ENCODE measurements at places on chromosomes 5 and 9. TPM values are rescaled to one million over a fixed set of nuclear protein-coding genes. Genes with fewer than 3 reads are reported as not detected.

DNA sequence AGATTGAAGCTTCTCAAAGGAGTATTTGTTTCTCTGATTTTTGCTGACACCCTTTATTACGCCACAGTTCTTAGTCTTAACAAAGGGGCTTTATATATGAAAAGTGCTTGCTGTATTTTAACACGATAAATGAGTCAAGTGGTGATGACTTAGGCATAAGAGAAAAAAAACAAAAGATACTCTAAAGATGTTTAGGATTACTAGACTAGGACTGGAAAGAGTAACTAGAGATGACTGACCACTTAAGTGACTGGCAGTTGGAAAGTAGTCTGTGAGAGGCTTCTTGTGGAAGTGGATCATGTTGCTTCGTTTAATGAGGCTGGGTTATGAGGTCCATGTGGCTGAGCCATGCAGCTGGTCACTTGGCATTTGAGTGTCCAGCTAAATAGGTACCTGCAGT lies 69.4 kb upstream of the ACTBL2 start:
- DNase-seq: no peak

DNA sequence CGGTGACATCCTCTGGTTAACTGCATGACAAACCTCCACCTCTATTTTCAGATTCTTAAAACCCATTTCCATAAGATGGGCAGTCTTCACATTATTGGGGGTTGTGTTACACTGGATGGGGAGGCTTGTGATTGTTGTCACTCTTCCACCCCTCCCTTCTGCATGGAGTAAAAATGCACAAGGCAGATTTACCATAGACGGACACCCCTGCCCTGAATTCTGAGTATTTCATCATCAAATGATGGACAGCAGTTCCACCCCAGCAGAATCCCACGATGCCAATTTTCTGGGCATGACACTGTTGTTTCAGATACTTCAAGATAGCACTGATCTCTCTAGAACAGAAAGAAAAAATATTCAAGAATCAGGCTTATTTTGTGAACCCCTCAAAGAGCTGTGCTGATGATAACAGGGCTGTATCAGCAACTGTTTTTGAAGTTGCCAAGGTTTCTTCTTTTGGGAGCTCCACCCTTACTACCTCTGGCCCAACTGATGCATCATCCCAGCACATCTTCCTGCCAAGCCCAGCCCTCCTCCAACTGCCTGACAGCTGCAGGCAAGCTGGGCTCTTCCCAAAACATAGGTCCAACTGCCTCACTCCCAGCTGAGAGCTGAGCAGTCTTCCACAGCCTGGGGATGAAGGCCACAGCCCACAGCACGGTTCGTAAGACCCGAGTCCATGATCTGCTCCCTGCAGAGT lies 21.4 kb downstream of the CMBL start:
- no peak for DNase-seq

DNA sequence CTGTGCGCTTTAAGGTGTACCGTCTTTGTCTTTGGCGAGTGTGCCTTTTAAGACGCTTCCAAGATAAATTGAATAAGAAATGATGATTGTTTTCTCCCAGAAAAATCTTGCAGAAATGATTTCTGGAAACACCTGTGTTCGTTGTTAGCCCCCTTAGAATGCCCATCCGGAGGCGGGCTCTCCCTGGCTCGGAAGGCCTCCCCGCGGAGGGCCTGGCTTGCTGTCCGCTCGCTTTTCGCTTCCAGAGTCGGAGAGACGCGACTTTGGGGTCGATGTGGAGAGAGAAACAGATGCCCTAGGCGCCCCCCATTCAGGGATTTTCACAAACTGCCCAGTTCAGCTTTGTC lies 23.9 kb downstream of the LECT2 start:
- DNase-seq: no peak

GRCh38 chr9:96243778-96244177 lies 58.2 kb downstream of the HSD17B3 start:
- no peak for DNase-seq

GRCh38 chr9:77304543-77304942 lies 127.2 kb downstream of the VPS13A start:
- no peak for DNase-seq

DNA sequence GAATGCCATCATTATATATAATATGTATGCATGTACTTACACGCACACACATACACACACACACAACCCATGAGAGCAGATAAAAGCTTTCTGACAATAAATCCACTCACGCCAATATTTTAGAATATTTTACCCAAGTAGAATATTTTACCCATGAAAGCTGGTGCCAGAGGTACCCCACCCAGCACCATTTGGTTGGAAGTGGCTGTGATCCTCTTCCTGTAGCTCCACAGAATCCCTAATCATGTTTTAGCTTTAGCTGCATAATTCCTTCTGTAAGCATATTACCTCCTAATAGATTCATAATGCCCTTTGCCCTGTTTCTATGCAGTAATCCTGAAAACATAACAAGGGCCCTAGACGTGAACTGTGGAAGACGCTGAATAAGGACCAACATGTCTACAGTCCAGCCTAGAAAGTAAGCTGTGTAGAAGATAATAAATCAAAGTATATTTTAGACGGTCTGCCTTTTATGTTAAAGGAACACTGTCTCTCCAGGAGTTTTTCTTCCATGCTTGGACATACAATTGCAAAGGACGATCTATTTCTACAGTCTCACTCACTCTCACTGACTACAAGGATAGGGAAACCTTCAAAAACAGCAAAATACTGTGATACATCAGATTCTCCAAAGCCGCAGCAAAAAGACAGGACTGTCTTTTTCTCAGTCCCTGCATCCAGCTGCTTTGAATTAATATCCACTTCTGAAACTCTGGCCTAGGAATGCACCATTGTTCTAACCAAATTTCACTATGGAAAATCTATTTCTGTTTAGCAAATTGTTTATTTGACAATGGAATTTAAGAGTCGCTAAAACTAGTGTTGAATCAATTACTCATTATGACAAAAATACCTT lies 98.2 kb downstream of the USP20 start:
- no peak for DNase-seq

DNA sequence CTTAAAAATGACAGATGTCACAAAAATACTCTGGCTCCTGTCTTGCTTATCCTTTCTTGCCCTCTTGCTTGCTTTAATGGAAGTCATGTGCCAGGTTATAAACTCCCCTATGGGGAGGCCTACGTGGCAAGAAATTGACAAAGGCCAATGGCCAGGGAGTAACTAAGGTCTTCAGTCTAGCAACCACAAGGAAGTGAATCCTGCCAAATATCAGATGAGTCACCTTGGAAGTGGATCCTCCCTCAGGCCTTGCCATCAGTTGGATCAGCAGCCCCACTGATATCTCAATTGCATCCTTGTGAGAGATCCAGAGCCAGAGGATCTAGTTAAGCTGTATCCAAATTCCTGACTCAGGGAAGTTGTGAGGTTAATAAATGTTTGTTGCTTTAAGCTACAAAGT lies 82.8 kb downstream of the CAAP1 start:
- DNase-seq: no peak

DNA sequence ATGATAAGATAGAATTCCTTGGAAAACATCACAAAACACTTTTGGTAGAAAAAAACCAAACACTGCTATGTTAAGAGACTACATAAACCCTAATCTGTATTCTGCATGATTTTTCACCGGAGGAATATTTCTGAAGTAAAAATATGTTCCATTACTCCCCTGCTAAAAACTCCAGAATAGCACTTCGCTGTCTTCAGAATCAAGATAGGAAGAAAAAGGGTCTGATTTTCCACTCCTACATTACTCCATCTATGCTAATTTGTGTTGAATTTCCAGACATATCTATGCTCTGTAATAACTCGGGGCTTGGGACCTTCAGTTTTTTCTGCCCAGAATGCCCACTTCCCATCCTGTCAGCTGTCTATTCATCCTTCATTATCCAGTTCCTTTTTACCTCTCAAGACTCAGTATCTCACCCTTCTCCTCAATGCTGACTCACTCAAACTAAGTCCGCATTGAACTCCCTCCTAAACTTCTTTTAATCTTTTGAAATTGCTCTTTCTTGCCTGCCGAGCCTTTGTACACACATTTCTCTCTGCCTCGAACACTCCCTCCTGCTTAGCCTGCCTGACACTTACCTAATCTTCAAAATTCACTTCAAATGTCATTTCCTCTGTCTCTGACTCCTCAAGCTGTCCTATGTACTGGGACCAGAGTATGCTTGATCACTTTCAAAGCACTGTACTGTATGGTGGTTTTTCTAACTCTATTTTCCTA lies 171.0 kb downstream of the ARRDC3 start:
- DNase-seq: no peak

- no peak for DNase-seq
These were observed 19.8 kb upstream of the ITGA1 start for GRCh38 chr5:52767766-52768480.

- peak; percentile 57 for DNase-seq
These were observed 12.4 kb upstream of the CXXC5 start for GRCh38 chr5:139635606-139636206.

DRD1 gene
- total RNA-seq: 0.80 TPM

CNTFR gene
- total RNA-seq: 3.9 TPM

ADGRD2 gene
- total RNA-seq: 0.09 TPM

GMCL2 gene
- total RNA-seq: under 0.01 TPM

HTR4 gene
- total RNA-seq: not detected

AGXT2 gene
- total RNA-seq: not detected

OR1J2 gene
- total RNA-seq: not detected

TRAF1 gene
- total RNA-seq: 21.7 TPM

JAKMIP2 gene
- 10.3 TPM for total RNA-seq

MARCOL gene
- total RNA-seq: not detected

CCL27 gene
- 4.4 TPM for total RNA-seq

Data from thymus (tissue), 14 donors.